ENCODE measurements at places on chromosomes 2 and 18.
A peak's percentile ranks its signal among the peaks of the same experiment; 100 is the strongest.

DNA sequence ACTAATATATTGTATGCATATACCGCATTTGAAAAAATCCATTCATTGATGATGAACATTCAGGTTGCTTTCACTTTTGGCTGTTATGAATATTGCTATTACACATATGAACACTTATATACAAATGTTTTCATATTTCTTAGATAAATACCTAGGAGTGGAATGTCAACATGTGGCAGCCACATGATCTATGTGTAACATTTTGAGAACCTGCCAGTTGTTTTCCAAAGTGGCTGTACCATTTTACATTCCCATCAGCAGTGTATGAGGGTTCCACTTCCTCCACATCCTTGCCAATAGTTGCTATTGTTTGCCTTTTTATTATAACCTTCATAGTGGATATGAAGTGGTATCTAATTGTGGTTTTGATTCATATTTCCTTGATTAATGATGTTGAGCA lies 40.5 kb downstream of the CCDC85A start:
- no peak overlapping the region for H3K4me3 ChIP-seq
- no peak overlapping the region for H3K27ac ChIP-seq
- H3K4me1 ChIP-seq, result no peaks in the 10 kb centered on the region
- DNase-seq, result no peak
- no peaks in the 10 kb centered on the region for H3K27me3 ChIP-seq

DNA sequence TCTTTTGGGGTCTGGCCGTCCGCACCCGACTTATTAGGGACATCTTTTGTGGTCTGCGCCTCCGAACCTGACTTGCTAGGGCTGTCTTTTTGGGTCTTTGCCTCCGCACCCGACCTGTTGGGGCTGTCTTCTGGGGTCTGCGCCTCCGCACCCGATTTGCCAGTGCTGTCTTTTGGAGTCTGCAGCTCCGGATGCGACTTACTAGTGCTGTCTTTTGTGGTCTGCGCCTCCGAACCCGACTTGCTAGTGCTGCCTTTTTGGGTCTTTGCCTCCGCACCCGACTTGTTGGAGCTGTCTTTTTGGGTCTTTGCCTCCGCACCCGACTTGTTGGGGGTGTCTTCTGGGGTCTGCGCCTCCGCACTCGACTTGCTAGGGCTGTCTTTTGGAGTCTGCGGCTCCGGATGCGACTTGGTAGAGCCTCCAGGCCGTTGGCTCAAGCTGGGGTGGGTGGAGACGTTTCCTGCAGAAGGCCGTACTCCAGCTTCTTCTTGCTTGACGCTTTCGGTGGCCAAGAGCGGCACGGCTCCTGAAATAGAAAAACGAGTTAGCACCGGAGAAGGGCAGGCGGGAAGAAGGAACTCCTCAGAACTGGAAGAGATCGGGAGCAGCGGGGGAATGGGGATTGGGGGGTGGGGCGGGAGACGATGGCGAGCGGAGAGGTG lies 498 bp downstream of the TGOLN2 start:
- peak overlapping the region; percentile 80 for H3K4me3 ChIP-seq
- peak; percentile 51 for DNase-seq
- H3K36me3 ChIP-seq, result peaks cover 18% of the 10 kb centered on the region
- no peaks in the 10 kb centered on the region for H3K27me3 ChIP-seq
- H3K4me1 ChIP-seq, result peaks cover 36% of the 10 kb centered on the region
- peak overlapping the region; percentile 100 for H3K27ac ChIP-seq

- no peak overlapping the region for H3K4me3 ChIP-seq
- H3K36me3 ChIP-seq, result no peaks in the 10 kb centered on the region
- no peak overlapping the region for H3K27ac ChIP-seq
- no peaks in the 10 kb centered on the region for H3K27me3 ChIP-seq
- no peak for DNase-seq
- H3K4me1 ChIP-seq, result no peaks in the 10 kb centered on the region
Measured at GRCh38 chr2:22134421-22134820, 1010.7 kb downstream of the TDRD15 start.

GRCh38 chr2:185373229-185373628 lies 365.4 kb upstream of the FSIP2 start:
- H3K27me3 ChIP-seq, result no peaks in the 10 kb centered on the region
- no peak overlapping the region for H3K27ac ChIP-seq
- no peaks in the 10 kb centered on the region for H3K36me3 ChIP-seq
- no peaks in the 10 kb centered on the region for H3K4me1 ChIP-seq
- no peak overlapping the region for H3K4me3 ChIP-seq
- no peak for DNase-seq

DNA sequence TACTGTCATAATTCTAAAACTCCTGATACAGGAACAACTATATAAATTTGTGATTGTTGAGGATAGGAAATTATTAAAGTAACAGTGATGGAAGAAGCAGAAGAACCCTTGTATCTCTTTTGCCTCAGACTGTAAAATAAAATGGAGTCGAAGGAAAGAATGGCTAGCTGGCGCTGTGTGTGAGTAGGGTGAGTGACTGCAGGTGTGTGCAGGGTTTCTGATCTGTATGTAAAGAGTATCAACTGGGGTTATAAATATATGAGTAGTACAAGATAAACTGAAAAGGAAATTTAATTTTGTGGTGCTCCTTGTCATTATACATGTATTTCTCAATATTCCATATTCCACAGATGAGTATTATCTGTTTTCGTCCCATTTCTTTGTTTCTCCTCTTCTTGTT lies 15.2 kb downstream of the POLI start:
- peaks cover 47% of the 10 kb centered on the region for H3K36me3 ChIP-seq
- no peak for DNase-seq
- no peak overlapping the region for H3K4me3 ChIP-seq

DNA sequence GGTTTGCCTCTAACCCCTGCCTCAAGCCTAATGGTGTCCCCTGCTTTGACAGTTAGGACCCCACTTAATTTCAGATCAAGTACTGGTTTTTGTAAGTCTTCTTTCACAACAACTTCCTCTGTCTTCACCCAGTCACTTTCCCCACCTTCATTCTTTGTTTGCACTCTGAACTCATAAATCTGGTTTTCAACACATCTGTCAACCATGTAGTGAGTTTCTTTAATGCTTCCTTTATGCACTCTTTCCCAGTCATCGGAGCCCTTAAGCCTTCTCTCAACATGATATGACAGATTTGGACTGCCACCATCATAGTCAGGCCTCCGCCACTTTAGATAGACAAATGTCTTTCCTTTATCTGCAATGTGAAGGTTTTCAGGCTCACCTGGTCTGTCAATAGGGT lies 109.1 kb downstream of the PLEKHA3 start:
- H3K4me1 ChIP-seq, result no peaks in the 10 kb centered on the region
- DNase-seq, result no peak
- no peak overlapping the region for H3K4me3 ChIP-seq
- no peak overlapping the region for H3K27ac ChIP-seq

- no peak overlapping the region for H3K27ac ChIP-seq
- DNase-seq, result no peak
- no peaks in the 10 kb centered on the region for H3K36me3 ChIP-seq
- H3K4me3 ChIP-seq, result no peak overlapping the region
- H3K4me1 ChIP-seq, result peaks cover 4% of the 10 kb centered on the region
Measured at GRCh38 chr2:120226316-120226715, 3.1 kb upstream of the TMEM185B start.

DNA sequence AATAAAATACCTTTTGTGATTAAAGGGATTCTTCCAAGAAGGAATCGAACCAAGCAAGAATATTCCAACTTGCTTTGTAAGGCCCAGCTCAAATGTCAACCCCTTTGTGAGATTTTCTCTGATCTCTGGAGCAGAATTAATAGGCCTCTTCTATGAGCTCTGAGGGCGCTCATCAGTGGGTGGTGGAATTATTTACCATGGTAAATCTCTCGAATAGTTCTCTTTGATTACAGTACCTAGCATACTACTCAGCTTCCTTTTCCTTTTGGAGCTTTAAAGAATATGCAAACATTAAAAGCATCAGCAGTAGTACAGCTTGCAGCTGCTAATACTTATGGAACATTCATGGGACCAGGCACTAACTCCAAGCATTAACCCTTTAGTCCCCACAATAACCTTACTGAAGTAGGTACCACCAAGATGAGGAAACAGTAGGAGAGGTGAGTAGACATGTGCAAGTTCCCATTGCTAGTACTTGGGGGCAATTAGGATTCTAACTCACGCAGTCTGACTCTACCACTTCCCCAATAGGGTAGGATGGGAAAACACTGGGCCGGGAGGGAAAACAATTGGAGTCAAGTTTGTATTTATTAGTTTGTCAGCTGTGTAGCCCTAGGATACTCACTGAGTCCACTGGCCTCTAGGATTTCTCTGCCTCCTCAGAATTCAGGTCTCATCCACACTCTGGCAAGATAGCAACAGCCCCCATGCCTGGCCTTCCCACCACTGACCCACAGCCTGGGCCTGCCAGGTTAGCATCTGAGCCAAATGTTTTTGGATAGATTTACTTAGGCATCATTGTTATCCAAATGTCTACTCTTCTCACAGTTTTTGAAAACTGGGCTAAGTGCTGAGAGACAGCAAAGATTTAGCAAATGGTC lies 21.7 kb downstream of the ADD2 start:
- H3K36me3 ChIP-seq, result no peaks in the 10 kb centered on the region
- no peak overlapping the region for H3K4me3 ChIP-seq
- H3K27ac ChIP-seq, result no peak overlapping the region
- peaks cover 3% of the 10 kb centered on the region for H3K27me3 ChIP-seq
- H3K4me1 ChIP-seq, result no peaks in the 10 kb centered on the region
- DNase-seq, result peak; percentile 39

DNA sequence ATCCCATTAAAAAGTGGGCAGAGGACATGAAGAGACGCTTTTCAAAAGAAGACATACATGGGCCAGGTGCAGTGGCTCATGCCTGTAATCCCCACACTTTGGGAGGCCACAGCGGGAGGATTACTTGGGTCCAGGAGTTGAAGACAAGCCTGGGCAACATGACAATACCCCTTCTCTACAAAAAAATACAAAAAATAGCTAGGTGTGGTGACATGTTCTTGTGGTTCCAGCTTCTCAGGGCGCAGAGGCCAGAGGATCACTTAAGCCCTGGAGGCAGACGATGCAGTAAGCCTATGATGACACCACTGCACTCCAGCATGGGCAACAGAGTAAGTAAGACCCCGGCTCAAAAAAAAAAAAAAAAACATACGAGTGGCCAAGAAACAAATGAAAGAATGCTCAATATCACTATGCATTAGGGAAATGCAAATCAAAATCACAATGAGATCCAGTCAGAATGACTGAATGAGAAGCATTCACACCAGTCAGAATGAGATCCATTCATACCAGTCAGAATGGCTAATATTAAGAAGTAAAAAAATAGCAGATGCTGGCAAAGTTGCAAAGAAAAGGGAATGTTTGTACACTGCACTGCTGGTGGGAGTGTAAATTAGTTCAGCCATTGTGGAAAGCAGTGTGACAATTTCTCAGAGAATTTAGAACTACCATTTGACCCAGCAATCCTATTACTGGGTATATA lies 550.2 kb upstream of the SLC39A10 start:
- no peaks in the 10 kb centered on the region for H3K36me3 ChIP-seq
- no peak overlapping the region for H3K27ac ChIP-seq
- no peak for DNase-seq
- H3K4me3 ChIP-seq, result no peak overlapping the region

DNA sequence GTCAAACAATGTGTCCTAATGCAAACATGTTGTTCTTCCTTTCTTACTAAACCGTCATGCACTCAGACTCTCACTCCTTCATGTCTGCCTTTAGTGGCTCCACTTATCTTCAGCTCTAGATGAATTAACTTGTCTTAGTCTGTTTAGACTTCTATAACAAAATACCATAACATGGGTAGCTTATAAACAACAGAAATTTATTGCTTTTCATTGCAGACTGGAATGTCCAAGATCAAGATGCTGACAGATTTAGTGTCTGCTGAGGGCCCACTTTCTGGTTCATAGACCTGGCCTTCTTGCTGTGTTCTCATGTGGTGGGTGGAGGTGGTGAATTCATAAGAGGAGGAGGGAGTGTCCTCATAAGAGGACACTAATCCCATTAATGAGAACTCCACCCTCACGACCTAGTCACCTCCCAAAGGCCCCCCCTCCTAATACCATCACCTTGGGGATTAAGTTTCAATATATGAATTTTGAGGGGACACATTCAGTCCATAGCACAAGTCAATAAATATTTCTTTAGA lies 32.3 kb downstream of the RALBP1 start:
- no peaks in the 10 kb centered on the region for H3K4me1 ChIP-seq
- H3K27me3 ChIP-seq, result no peaks in the 10 kb centered on the region
- DNase-seq, result no peak
- H3K4me3 ChIP-seq, result no peak overlapping the region
- no peaks in the 10 kb centered on the region for H3K36me3 ChIP-seq

DNA sequence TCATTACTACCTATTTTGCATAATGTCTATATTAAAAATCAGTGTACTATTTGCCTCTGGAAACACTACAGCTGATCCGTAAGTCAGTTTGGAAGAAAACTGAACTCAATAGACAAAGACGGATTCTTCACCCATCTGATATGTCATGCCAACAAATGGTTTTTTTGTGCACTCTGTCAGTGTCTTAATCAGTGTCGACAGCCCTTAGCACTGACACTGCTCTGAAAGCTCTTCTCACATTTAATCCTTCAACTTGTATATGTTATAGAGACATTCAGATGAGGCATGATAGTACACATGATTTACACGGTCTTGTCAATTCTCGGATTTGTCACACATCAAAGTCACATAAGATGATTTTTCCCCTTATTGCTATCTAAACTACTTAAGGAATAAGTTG lies 347.5 kb upstream of the GALNT5 start:
- H3K27me3 ChIP-seq, result no peaks in the 10 kb centered on the region
- DNase-seq, result no peak
- H3K4me3 ChIP-seq, result no peak overlapping the region

DNA sequence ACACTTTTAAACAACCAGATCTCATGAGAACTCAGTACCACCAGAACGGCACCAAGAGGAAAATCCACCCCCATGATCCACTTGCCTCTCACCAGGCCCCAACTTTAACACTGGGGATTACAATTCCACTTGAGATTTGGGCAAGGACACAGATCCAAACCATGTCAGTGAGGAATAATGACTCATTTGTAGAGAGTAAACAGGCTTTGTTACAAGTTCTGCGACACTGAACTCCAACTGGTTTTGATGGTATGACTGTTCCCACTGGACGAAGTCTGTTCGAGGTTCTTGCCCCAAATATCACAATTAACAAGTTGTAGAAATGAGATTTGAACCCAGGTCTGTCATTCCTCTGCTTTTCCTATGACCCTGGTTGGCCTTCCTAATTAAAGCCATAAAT lies 718.1 kb upstream of the ID2 start:
- H3K4me3 ChIP-seq, result no peak overlapping the region
- no peaks in the 10 kb centered on the region for H3K36me3 ChIP-seq
- H3K4me1 ChIP-seq, result no peaks in the 10 kb centered on the region

DNA sequence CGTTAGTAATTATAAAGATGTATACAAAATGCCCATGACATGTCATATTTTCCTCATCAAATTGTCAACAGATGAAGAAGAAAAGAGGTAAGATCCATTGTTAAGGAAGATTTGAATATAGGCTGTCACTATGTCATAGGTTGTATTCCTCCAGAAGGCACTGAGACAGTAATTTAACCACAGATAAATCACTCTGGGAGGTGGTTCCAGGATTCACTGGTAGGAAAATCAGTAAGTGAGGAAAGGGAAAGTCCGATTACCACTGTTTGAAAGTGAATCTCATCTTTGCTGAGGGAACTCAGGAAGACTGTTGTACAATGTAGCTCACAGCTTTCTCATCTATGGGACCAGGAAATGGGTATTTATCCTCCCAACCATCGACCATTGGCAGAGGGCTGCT lies 152.8 kb upstream of the TMEFF2 start:
- no peak overlapping the region for H3K4me3 ChIP-seq
- no peaks in the 10 kb centered on the region for H3K27me3 ChIP-seq
- H3K27ac ChIP-seq, result no peak overlapping the region
- no peaks in the 10 kb centered on the region for H3K36me3 ChIP-seq
- DNase-seq, result no peak
